Activated T-cell treated with anti-CD3 and anti-CD28 coated beads, Interleukin-2, amount 50 U/mL, for 4 hours (primary cell): ENCODE measurements at places on chromosomes 2 and 18.

DNA sequence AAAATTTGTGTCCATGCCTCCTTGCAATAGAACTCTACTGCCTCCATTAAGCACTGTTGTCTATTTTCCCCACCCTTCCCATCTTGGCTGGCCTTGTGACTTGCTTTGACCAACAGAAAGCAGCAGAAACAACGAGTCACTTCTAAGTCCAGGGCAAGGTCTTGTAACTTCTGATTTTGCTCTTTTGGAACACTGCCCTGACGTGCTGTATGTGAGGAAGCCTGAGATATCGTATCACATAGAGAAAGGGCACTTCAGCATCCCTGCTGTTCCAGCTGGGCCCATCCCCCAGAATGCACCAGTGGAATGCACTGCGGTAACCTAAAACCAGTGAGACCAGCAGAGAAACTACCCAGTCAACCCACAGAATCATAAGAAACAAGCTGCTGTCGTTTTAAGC, 28.1 kb downstream of the NCKAP1 start:
- DNase-seq: no peak

GRCh38 chr18:57998461-57998860, 45.6 kb upstream of the NEDD4L start:
- no peak for DNase-seq

GRCh38 chr18:35635170-35635569, 53.6 kb downstream of the GALNT1 start:
- no peak for DNase-seq

DNA sequence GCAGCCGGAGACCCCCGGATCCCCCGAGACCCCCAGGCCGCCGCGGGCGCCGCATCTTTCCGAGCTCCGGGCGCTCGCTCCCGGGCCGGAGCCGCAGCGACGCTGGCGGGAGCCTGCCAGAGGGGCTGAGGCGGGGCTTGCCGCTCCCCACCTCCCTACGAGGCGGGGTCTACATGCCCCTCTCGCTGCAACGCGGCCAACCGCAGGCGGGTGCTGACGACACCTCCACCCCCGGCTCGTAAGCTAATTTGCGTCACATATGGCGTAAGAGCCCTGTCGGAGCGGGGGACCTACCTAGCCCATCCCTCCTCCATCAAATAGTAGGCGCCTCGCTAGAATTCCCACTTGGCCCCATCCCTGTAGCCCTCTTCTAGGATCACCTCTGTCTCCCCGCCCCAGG, at the start of gene PTPRN:
PTPRN (minus strand) TSS at position 124 of the 400 bp plus-strand sequence; CDS start at position 55, 69 bp downstream.
- no peak for DNase-seq

DNA sequence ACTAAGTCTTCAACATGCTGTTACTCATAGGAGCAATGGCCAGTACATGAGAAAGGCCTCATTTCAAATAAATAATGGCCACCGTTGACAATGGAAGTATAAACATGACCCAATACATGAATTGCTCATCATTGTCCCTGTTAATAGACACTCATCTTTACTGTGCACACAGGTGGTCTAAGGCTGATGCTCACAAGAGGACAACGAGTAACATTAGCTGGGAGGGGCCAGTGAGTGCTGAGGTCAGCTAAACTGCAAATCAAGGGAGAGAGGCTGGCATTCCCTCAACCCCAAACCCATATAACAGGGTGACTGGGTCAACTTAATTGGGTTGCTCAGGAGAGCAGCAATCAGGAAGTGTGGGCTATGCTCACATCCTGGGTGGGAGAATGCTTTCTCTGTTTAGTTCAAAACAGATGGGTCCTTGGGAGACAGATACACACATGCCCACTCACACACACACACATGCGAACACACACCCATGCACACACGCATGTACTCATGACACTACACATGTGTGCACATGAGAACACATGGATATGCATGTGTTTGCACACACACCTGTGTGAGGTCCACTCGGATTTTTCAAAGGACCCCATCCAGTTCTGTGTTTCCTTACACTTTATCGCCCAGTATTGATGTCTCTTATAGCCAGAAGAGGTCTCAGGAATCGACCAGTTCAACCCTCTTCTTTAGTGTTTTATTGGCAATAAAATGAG, 172.0 kb downstream of the INHBB start:
- DNase-seq: no peak

GRCh38 chr2:37809525-37809924, 115.6 kb upstream of the RMDN2 start:
- no peak for DNase-seq

DNA sequence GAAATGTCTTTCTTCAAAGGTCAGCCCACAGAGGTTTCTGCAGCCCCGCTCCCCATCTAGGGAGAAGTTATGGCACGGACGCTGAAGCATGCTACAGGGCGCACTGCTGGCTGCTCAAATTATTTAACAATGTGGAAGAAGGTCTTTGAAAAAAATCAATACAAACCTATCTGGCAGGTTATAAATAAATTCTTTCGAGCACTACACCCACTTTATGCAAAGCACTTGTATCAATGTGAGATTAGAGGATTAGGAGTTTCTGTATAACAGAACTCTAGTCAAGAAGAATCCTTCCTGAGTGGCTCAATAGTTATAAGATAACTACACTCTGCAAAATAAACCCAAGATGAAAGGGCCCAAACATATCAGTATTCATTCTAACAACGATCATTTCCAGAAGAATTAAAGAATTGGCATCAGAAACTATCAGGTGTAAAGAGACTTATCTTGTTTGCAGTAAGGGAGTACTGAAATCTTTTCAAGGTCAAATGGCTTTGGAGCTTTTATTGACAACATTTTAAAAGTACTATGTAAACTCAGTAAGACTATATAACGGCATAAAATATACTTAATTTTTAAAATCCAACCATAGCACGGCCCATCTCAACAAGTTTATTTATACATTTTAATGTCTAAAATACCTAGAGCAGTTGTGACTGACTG, 103.0 kb upstream of the DNMT3A start:
- no peak for DNase-seq
